Activated CD4-positive, alpha-beta T cell treated with anti-CD3 and anti-CD28 coated beads for 36 hours (primary cell): ENCODE measurements at places on chromosomes 7 and 10.

- DNase-seq: peak; percentile 84
These were observed 41.9 kb upstream of the SYPL1 start for GRCh38 chr7:106153891-106154449.

- DNase-seq: no peak
These were observed 129.7 kb downstream of the RELN start for GRCh38 chr7:103859709-103860108.

GRCh38 chr10:86600296-86600695, 54.1 kb upstream of the OPN4 start:
- no peak for DNase-seq

DNA sequence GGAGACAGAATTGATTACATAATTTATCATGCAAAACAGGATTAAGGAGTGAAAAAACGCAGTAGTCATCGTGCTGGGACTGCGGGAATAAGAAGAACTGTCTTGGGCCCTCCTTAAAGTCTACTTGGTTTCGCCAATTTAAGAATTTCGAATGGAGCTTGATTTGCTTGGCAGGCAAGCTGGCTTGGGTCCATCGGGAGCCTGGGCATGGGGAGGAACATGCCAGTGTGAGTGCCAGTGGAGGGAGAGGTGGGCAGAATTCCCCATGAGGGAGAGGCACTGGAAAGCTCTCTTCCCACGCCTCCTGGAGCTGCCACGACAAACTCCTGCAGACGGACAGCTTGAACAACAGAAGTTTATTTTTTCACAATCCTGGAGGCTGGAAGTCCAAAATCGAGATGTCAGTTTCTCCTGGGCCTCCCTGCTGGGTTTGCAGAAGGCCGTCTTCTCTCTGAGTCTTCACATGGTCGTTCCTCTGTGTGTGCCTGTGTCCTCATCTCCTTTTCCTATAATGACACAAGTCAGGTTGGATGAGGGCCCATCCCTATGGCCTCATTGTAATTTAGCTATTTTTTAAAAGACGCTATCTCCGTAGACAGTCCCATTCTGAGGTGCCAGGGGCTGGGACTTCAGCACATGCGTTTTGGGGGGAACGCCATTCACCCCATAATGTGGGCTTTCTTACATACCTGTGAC, 528.7 kb upstream of the DPP6 start:
- no peak for DNase-seq

DNA sequence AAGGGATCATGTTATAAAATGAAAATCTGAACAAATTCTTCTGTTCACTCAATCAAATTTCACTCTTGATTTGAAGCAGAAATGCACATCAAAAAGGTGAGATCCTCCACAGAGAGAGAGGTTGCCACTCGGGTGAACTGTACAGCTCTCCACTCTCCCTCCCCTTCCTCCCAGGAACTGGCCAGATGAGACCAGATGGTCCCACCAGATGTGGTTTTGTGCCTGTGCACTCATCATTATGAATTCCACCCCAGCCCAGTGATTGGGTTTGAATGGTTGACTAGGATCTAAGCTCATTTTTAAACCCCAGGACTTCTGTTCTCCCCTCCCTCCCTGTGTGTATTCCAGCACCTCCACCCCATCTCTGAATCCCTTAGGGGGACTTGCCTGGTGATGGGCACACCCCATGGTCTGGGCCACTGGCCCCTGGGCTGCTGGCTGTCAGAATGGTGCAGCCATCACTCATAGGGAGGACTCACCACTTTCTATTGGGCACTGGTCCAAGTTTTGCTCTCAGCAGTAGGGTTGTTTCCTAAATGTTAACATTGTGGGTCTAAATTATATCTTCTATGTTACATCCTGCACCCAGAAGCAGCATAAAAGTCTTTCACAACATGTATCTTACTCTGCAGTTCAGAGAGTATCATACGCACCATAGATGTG, 393.1 kb downstream of the TNS3 start:
- no peak for DNase-seq

DNA sequence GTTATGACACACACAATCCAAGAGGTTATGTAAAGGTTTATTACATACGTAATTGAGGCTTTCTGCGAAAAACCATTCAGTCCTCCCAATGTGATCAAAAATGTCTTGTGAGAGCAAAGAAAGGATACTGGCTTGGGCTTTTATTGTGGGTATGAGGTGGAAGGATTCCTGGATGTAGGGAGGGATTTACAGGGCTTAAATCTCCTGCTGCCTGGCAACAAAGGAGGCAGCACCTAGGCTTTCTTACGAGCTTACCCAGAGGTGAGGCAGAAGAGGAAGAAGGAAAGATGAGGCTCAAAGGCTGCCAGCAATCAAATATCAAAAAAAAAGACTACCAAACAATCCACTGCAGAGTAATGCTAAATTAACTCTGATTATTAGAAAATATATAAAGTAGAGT, 1149.5 kb upstream of the POT1 start:
- no peak for DNase-seq

GRCh38 chr7:76291351-76292212, 10.9 kb upstream of the HSPB1 start:
- DNase-seq: peak; percentile 94

DNA sequence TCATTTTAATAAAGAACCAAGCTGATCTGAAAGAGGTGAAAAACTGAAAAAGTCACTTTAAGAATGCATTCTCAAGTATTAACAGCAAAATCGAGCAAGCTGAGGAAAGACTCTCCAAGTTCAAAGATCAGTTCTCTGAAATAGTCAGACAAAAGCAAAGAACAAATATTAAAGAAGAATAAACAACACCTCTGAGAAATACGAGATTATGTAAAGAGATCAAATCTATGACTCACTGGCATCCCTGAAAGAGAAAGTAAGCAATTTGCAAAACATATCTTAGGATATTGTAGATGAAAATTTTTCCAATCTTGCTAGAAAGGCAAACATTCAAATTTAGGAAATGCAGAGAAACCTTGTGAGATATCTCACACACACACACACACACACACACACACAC, 138.4 kb upstream of the HGF start:
- DNase-seq: no peak

GRCh38 chr7:79284211-79284610, 169.3 kb downstream of the MAGI2 start:
- no peak for DNase-seq

- no peak for DNase-seq
These were observed 676 bp upstream of the GPR146 start for GRCh38 chr7:1043552-1044188.

DNA sequence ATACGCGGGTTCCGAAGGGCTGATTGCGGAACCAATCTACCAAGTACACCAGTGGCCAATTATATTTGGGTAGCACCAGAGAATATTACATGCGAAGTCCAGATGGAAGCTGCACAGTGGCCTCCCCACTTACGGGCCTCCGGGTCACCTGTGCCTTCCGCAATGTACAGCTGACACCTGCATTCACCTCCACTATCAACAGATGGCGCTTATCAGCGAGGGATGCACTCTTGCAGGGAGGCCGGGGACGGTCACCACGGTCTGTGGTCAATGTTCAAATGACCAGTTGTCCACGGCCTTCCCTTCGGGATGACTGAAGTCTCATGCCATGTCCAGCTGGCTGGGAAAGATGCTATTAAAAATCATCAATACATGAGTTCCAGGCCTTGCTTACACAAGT, 47.6 kb downstream of the SLIT1 start:
- DNase-seq: no peak

- no peak for DNase-seq
These were observed 25.4 kb upstream of the CCDC3 start for GRCh38 chr10:13026873-13027272.

DNA sequence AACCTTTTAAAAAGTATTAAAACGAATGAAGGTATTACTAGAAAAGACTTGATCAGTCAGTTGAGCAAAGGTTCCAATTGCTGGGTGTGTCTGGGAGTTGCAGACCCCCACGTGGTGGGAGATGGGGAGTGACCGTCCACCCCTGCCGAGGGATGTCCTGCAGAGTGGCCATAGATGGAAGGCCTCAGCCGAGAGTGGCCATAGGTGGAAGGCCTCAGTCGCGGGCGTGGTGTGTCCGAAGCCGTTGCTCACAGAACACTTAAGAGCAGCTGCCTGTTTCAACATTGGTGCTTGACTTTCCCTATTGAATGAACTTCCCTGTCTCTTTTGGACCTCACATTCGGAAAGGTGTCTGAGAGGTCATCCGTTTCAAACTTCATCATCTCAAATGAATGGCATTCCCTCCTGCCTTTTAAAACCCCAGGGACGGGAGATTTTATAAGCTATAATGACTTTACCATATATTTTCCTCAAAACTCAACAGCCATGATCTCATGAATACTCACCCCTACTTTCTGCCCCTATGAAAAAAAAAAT, 69.4 kb downstream of the CAMK1D start:
- DNase-seq: no peak

DNA sequence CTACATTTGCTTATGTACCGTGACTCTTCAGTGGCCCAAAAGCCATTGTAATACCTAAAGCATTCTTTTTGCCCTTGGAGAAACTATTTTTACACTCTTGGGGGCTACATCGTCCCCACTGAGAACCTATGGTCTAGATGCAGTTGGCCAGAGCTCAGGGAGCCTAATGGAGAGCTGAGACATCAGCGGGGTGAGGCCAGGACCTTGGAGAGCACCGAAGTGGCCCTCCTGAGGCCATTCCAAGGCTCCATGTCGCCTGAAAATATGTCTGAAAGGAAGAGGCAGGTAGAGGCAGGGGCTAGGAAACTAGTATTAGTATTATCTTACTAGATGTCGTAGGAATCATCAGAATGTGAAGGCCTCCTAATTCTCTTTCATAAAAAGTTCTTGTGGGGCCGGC, 4.9 kb downstream of the PKD2L1 start:
- no peak for DNase-seq

DNA sequence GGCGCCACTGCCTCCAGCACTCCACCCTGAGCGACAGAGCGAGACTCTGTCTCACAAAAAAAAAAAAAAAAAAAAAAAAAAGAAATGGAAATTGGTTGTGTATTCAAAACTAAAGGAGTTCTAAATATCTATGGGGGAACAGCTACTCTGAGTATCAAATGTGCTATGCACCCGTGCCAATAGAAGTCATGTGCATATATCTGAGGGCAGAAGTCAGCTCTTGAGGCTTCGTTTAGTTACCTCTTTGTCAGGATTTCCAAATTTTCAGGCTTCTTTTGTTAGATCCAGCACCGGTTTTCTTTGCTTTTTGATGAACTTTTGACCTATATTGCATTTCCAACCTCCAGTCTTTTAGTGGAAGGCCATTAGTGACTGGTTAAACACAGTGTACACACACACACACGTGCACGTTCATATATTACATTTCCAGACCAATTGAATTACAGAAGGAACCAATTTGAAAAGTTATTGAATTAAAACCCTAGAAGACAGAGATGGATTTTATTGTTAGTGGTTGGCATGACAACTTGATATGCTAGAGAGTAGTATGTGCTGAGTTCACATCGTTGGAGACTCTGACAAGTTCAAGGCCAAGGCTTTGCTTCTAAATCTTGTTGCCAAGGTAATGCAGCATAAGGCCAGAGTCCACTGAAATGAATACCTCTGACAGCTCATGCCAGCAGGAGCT, 33.1 kb upstream of the ADD3 start:
- DNase-seq: no peak

DNA sequence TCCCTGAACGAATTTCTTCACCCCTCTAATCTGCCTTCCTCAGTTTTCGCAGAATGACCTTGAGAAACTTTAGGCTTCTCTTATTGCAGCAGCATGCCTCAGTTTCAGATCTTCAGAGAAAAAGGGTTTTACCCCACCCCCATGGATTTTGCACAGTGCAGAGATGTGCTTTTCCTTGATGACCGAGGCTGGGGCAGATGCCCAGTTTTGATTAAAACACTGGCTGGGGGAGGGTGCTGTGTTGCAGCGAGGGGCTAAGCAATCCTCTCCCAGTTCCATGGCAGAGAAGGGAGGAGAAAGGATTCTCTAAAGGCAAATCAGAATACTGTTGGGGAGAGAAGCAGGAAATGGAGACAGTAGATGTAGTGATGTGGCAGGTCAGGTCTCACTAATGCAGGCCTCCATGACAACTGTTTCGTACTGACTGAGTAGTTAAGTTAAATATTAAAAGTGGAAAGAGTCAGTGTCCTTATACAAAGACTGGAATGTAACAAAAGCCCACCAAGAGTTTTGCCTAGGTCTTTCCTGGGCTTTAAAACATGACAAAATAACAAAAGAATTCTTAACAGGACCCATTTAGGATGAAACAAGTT, 50.8 kb upstream of the PDZD8 start:
- no peak for DNase-seq

DNA sequence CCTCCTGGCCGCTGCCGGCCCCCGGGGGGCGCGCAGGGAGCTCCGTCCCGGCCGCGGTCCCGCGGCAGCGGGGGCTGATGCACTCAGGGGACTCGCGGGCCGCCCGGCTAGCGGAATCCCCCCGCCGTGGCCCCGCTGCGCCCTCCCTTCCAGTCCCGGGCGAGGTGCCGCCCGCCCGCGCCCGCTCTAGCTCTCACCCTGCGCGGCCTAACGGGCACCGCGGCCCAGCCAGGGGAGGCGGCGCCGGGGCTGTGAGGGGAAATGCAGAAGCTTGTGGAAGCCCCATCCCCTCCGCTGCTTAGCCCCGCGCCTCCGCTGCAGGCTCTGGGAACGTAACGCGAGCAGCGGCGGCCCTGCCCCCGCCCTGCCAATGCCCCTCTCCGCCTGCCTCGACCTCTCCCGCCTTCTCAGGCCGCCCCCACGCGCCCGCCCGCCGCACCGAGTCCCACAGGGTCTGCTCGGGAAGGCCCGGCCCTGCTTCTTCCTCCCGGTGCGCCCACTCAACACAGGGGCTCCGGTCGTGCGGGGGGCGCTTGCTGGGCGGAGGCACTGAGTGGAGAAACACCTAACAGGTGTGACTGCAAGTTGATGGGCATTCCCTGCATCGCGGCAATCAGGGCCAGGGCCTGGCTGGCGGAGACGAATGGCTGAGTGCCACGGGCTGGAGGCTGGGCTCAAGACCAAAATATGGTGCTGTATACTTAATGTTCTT, 384 bp upstream of the TMEM229A start:
- DNase-seq: peak; percentile 5

- no peak for DNase-seq
These were observed 85.5 kb downstream of the ETV1 start for GRCh38 chr7:13904007-13904406.

- DNase-seq: peak; percentile 55
These were observed 160.3 kb upstream of the KLF14 start for GRCh38 chr7:130894146-130894908.
